ENCODE measurements at places on chromosomes 16 and 17.

GRCh38 chr17:21842332-21843317 lies 150.3 kb downstream of the KCNJ18 start:
- DNase-seq: no peak

DNA sequence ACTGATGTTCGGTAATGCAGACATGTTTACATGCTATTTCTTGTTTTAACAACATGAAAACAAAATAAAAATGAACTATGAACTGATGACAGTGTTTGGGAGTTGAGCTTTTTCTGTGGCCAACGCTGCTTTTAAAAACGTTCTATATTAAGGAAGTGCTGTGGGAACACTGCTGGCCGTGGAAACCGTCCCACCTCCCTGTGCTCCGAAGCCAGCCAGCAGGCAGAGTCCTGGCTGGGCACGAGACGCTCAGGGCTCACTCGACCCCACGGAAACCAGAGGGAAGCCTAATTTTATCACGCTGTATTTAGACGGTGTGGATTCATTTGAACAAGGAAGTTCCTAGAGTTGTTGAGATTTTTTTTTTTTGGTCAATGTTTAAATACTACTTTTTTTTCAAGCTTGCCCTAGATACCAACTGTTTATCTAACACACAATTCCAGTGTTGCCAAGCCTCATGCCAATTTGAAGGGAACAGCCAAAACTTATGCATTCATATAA lies 25.8 kb downstream of the ADCY9 start:
- no peak for DNase-seq

DNA sequence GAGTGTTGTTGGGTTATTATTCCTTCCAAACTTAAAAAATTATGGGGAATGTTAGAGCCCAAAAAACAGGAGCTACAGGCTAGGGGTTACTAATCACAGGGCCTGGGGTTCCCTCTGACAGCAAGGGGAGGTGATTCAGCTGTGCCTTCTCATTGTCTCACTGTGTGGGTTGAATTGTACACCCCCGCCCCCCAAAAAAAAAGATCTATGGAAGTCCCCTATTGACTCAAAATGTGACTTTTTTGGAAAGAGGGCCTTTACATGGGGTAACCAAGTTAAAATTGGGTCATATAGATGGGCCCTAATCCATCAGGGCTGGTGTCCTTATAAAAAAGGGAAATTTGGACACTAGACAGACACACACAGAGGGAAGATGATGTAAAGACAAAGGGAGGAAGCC lies 190.2 kb downstream of the SOX9 start:
- no peak for DNase-seq

DNA sequence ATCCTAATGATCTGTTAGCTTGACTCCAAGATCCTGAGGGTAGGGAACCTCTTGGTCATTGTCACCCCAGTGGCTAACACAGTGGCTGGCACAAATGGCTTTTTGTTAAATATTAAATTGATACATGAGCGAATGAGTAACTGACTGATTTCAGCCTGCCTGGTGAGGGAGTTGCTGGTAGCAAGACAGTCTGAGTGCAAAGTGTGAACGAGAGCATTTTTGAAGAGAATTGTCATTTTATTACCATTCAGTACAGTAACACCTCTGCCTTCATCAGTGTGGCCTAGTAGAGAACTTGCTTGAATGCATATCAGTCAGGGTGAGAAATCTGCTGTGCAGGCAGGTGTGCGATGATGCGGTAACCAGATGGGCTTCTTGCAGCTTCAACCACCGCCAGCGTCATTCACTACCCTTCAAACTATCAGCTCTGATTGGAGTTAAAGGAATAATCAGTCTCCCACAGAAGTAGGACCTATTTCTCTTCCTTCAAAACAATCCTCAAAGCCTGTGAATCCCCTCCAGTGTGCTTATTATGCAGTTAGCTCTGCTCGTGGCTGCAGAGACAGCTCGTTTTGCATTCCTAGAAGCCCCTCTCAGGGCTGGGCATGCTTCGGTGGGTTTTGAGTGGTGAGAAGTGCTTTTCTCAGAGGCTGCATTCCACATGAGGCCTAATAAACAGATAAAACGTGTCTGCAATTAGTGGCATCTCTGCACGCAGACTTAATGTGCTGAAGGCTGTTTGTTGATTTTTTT lies 29.0 kb downstream of the HEXIM2 start:
- no peak for DNase-seq

- DNase-seq: peak; percentile 44
Measured at GRCh38 chr16:88566158-88566557, 4.0 kb upstream of the ZC3H18 start.

DNA sequence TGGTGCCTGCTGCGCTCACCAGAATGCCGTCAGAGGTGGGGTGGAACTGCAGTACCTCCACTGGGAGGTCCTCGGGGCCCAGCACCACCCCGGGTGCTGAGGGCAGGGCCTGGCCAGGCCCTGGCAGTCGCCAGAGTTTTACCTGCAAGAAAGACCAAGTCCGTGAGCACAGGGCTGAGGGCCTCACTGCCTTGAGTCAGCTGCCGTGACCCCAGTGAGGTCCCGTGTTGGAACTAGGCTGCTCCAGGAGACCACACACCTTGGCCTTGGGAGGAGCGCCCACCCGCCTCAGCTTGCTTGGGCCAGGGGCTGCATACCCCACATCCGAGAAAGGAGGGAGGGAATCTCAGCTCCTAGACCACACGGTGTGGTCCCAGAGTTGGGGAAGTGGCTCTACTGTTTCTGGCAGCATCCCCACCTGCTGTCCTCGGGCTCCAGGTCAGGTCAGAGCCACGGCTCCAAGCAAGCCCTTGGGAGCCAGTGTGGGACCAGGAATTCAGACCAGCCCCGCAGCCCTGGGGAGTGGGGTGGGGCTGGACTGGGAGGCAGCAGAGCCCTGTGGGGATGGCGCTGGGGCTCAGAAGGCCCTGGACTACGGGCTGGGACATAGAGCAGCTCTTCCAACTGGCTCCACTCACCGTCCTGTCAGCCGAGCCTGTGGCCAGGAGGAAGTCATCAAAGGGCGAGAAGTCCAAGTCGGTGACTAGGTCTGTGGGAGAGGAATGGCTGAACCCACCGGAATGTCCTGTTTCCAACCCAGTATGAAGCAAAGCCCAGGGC lies 8.7 kb downstream of the CORO7 start:
- DNase-seq: no peak

GRCh38 chr17:44971776-44972483 lies 3.8 kb upstream of the C1QL1 start:
- peak; percentile 63 for DNase-seq

- no peak for DNase-seq
Measured at GRCh38 chr16:17827313-17827712, 356.6 kb upstream of the XYLT1 start.

DNA sequence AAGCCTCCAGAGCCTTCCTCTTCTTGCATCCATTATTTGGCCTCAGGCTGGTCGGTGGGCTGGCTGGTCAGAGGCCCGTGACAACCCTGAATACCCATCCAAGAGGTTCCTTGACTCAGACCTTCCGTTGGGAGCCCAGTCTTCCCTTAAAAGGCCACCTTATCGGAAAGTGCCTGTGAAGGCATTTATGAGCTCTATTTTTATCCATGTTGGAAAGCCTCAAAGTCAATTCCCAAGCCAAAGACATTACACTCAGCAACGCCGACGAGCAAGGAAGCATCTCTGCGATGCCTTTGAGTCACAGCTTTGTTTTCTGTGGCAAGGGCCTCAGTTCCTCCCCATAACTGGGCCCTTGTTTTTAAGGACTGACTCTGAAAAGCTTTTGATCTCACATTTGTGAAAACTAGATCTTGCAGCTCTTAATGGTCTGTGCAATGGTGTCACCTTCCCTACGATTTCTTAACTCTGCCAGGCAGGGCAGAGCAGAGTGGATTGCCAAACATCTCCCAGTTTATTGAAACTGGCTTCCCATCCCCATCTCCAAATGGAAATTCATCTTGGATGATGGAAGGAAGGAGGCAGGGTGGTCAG lies 13.3 kb upstream of the SPOP start:
- no peak for DNase-seq

- DNase-seq: no peak
Measured at GRCh38 chr17:61511480-61512182, 59.4 kb downstream of the TBX4 start.

- no peak for DNase-seq
Measured at GRCh38 chr16:51872524-51872923, 674.4 kb downstream of the TOX3 start.
